Activated CD4-positive, alpha-beta T cell treated with anti-CD3 and anti-CD28 coated beads, Interleukin-2, Interleukin-6, amounts not matched to agents 100 ng/mL and 50 ng/mL, durations not matched to agents 16 hours and 8 hours (primary cell): ENCODE measurements at places on chromosomes 3 and 15.
A peak's percentile ranks its signal among the peaks of the same experiment; 100 is the strongest.

- DNase-seq: no peak
Observed at GRCh38 chr15:95594496-95594895, 736.0 kb upstream of the NR2F2 start.

GRCh38 chr3:101867511-101867910 lies 18.2 kb downstream of the NFKBIZ start:
- no peak for DNase-seq

DNA sequence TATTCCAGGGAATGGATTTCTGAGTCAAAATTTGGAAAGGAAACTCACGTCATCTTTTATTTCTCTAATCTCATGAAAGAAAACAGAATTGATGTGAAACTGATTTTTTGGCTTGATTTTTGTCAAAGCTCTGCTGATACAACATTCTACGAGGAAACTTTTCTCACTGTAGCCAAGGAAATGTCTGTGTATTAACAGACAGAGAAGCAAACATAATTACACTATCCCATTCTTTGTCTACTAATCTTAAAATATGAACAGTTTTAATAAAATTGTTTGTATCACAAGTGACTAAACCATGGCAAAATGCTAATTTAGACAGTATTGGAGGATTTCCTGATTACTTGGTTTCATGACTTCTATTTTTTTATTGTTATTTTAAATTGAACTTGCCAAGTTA lies 1437.0 kb downstream of the OTOL1 start:
- no peak for DNase-seq

GRCh38 chr3:127750226-127751031 lies 71.9 kb downstream of the MGLL start:
- DNase-seq: peak; percentile 42

GRCh38 chr15:66830823-66831222 lies 128.8 kb downstream of the SMAD6 start:
- DNase-seq: no peak

DNA sequence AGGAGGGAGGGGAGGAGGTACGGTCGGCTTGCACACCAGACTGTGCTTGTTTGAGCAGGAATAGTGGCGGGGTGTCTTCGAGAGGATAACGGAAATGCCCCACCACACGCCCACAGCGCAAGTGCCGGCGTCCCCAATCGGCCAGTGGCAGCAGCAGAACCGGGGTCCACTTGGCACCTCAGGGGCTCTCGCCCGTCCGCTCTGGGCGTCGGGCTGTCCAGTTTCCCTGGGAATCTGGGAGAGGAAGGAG lies 53.7 kb downstream of the CCDC54 start:
- peak; percentile 31 for DNase-seq

- no peak for DNase-seq
Observed at GRCh38 chr3:168806871-168807270, 711.1 kb upstream of the GOLIM4 start.

GRCh38 chr15:45179221-45179985 lies 8.4 kb downstream of the SHF start:
- DNase-seq: peak; percentile 42

- DNase-seq: no peak
Observed at GRCh38 chr3:128470134-128470899, 3.6 kb upstream of the DNAJB8 start.

- DNase-seq: no peak
Observed at GRCh38 chr15:73078722-73079121, 26.5 kb downstream of the NEO1 start.

DNA sequence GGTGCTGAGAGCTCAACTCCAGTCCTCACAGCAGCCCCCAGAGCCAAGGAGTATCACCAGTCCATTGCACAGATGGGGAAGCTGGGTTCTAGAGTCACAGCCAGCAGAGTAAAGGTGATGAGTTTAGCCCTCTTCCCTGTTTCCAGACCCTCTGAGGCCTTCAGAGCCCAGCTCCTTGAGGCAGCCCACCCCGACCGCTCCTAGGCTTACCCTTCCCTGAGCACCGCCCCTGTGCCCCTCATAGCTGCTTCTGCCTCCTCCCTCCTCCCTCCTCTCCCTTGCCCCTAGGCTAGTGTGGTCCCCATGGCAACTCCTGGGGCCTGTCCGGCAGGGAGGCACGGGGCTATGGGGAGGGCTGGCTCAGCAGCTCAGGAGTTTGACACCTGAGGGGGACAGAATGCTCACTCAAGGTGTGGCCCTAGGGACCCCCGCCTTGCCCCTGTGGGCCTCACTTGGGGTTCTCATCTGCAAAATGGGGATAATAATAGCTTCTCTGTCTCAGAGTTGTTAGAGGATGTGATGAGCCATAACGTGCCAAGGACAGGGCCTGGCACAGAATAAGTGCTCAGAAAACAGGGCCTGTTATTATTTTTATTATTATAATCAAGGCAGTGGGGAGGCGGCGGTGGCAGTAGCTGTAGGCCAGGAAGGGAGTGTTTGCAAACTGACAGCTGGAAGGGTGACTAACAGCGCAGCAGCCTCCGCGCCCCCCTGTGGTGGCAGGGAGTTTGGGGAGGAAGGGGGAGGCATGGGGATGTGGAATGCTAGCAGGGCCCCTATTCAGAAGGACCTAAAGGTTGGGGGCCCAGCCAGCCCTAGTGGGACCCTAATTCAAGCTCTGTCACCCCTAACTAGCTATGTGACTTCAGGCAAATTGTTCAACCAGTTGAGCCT lies 11.5 kb downstream of the CSK start:
- DNase-seq: peak; percentile 72

DNA sequence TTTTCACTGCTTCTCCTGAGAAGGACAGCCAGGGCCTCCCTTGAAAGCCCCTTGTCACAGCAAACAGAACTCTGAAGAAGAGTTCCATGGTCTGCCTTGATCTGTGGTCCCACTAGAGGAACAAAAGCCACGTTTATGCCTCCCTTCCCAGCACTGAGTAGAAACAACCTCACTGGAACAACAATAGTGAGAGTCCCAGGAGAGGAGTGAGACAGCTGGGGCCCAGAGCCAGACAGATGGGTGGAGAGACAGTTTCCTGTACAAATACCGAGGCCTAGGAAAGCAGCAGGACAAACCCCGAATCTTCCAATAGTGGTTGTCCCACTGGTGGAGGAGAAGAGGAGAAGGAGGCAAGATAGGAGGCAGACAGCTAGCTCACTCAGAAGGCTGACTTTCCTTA lies 106.1 kb downstream of the WDR76 start:
- DNase-seq: no peak

DNA sequence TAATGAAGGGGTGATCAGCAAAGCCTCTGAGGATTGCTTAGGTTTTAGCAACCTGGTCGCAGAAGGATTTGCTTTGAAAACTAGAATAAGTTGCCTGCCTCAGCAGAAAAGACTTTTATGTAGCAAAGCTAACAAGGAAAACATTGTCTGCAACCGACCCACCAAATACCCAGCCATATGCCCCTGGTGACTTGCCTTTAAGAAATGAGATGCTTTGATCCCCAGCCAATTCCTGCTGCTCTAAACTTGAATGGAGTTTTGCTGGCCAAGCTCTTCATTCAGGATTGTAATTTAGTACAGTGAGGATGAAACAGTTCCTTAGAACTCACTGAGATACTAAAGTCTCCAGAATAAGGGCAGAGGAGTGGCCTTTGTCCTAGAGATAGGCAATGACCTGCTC lies 139.8 kb upstream of the PROK2 start:
- DNase-seq: no peak

- peak; percentile 1 for DNase-seq
Observed at GRCh38 chr3:178969004-178969700, 102.5 kb downstream of the ZMAT3 start.

DNA sequence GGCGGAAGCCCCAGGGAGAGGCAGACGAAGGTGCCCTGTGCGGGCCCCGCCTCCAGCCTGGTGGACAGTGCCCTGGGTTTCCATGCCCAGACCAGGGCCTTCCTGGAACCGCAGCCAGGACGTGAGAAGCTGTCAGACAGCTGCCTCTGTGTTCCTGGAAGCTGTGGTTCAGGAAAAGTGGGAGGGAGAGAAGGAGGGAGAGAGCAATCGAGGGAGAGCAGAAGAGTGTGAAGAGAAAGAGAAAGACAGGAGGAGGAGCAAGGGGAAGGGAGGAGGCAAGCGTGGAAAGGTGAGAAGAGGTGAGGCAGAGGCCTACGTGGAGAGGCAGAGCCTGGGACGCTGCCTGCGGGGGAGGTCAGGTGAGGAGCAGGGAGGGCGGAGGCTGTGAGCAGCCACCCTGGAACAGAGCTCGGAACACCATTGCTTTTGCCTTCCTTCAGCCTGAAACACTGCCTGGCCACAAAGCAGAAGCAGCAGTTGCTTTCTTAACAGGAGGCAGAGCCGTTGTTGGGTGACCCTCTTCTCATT lies 18.6 kb downstream of the ZDHHC19 start:
- DNase-seq: no peak

DNA sequence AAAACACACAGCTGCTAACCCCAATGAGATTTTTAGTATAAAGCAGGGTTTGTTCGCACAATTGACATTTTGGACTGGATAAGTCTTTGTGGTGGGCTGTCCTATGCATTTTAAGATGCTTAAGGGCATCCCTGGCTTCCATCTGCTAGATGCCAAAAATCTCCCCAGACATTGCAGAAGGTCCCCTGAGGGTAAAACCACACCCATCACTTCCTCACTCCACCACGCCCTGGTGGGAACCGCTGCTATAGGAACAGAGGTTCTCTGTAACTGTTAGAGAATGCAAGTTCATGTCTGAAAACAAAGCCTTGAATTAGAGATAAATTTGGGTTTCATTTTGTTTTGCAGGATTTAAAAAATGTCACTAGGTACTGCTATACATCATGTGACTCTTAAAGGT lies 67.7 kb downstream of the ARHGEF26 start:
- no peak for DNase-seq

DNA sequence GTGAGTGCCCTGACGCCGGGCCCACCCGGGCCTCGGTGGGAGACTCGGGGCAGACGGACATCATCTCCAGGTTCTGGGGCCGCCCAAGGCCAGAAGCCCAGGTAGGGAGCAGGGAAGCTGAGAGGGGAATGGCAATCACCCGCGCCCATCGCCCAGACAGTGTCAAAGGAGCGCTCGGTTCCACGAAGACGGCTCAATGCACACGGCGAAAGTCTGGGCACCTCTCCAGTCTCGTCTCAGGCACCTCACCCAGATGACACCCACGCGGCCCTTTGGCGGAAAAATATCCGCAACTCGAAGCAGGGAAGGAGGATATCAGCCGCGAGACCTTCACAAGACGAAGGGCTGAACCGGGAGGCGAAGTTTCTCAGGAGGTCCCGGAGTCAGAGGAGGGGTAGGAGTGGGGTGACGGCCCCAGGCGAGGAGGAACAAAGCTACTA lies 916 bp downstream of the IL17RD start:
- DNase-seq: peak; percentile 3

GRCh38 chr3:3464131-3464530 lies 284.6 kb upstream of the CRBN start:
- no peak for DNase-seq

DNA sequence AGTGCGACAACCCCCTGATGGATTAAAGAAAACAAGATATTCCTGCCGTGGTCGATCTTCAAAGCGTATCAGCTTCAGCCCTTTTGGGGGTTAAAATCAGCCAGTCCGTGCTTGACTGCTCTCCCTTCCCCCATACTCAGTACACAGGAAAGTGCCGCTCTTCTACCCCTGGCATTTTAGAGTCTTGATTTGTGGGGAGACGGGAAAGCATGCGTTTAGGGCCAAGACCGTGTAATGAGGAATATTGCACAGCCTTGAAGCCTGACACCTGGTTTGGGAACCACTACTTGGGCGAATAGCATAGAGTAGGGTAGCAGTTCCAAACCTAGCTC lies 540 bp upstream of the EDC3 start:
- DNase-seq: no peak

DNA sequence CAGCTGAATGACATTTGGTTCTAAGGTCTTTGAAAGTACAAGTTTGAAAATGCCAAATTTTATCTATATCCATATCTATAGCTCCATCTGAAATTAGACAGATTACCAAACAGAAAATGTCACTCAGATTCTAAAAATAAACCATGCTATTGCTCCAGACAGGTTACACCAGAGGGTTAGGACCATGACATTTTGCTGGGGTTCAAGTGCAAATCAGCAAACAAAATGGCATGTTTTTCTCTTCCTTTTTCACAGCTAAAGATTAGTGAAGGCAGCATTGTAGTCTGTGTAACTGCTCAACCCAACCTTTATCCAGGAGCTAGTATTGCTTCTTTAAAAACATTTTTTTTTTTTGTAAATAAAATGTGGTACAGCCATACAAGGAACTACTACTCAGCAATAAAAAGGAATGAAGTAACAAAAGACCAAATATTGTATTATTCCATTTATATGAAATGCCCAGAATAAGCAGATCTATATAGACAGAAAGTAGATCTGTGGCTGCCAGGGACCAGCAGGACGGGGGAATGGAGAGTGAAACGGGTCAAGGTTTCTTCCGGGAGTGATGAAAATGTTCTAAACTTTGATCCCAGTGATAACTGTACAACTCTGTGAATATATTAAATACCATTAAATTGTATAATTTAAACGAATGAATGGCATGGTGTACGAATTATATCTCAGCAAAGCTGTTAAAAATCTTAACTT lies 18.2 kb downstream of the VGLL4 start:
- no peak for DNase-seq

DNA sequence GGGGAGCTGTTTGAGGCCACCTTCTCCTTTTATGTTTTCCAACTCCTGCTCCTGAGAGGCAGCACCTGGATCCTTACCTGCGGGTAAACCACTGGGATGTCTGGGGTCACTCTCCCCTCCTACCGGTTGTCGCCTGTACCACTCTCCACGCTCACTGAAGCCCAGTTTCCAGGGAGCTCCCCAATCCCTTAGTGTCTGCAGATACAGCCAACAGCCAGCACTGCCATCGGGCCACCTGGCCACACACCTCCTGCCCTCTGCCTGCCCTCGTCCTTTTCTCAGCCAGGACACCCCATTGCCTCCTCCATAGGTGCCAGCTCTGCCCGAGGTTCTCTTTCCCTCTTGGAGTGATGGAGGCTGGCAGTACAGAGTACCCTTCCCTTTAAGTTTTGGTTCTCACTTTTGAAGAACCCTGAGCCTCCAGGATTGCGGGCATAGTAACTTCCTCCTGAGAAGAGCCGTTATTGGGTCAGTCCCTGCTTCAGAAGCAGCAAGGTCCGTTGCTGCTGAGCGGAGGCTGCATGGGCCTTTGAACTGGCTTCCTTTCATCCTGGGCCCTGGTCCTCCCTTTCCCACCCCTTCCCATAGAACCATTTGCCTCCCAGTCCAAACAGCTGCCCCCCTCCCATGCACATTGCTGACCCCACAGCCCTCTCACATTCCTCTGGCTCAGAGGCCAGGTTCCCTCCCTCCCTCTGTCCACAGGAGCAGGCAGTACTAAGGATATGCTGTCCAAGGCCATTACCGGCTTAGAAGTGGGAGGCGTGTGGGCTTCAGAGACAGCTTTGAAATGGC lies 30.9 kb downstream of the ARNT2 start:
- DNase-seq: no peak

DNA sequence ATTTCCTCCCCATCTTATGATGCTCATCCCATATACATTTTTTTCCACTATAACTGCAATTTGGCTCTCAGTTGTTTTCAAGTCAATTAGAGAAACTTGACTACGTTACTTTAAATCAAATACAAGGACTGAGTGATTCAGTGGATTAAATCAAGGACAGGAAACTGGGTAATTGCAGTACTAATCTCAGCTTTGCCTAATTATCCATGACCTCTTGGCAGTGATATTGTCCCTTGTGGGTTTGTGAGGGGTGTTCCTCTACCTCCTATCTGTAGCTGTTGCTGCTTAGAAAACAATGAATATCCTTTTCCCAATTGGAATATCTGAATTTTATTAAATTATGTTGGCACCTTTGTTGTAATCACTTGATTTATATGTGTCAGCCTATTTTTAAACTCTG lies 79.4 kb downstream of the ZPLD1 start:
- no peak for DNase-seq
